ENCODE measurements at places on chromosomes 5 and 9. TPM values are rescaled to one million over a fixed set of nuclear protein-coding genes. Genes with fewer than 3 reads are reported as not detected.

DNA sequence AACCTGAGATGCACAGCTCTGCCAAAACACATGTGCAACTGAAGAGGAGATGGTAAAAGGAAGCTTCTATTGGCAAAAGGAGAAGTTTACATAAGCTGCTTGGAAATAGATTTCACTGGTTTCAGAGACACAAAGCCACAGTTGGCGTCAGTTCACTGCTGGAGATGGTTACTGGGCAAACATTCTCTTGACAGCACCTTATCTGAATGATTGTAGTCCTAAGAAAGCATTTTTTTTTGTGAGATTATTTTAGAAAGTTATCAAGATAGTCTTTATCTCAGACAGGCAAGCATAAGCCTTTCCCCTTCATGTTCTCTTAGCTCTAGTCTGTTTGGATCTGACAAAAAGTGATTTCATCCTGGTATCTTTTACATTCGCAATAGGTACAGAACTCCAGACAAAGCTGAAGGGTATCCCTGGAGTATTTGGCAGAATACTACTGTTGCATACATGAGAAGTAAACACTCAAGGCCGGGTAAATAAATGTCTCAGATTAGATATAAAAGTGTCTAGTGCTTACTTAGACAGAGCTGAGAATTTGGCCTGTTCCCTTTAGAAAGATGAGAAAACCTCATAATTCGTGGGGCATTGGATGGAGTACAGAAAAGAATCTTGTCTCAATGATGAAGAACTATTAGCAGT lies 1668.0 kb upstream of the NUDT12 start:
- H3K27ac ChIP-seq = no peak overlapping the region
- no peaks in the 10 kb centered on the region for H3K4me1 ChIP-seq
- H3K4me3 ChIP-seq = no peak overlapping the region
- H3K36me3 ChIP-seq = no peaks in the 10 kb centered on the region

DNA sequence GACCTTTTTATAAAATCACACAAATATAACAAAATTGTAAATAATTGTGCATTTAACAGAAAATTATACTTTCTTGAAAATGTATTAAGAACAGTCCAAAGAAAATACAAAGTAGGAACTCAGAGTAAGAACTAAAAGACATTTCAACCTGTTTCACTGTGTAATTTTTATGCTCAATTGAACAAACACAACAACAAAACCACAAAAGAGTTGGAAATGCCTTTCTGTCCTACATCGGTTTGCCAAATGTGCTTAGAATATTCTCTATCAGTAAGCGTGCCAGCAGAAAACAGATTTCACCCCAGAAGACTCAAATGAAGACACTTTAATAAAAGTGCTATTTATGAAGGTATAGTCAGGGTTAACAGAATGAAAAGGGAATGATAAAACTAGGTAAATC lies 592.1 kb downstream of the PRELID2 start:
- DNase-seq = no peak
- H3K36me3 ChIP-seq = no peaks in the 10 kb centered on the region
- H3K27ac ChIP-seq = no peak overlapping the region
- no peaks in the 10 kb centered on the region for H3K27me3 ChIP-seq
- H3K4me3 ChIP-seq = no peak overlapping the region

- H3K4me1 ChIP-seq = peaks cover 6% of the 10 kb centered on the region
- H3K36me3 ChIP-seq = no peaks in the 10 kb centered on the region
- H3K27me3 ChIP-seq = no peaks in the 10 kb centered on the region
Observed at GRCh38 chr9:99253772-99254431, 31.8 kb downstream of the SEC61B start.

DNA sequence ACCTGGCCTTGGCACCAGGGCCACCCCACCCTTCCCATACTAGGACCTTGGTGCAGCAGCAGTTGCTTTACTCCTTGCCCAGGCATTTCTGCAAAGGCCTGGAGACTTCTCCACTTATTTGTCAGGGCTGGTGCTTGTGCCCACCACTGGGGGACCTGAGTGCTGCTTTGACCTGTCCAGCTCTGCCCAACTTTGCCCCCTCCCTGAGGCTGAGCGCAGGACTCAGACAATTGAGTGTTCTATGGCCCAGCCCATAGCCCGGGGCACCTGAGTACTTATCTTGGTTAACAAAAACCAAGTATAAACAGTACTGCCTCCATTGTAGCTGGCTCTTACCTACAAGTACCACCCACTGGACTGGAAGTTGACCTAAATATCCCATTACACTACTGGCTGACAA lies 406.1 kb upstream of the CHD1 start:
- no peaks in the 10 kb centered on the region for H3K27me3 ChIP-seq
- no peak for DNase-seq
- H3K4me3 ChIP-seq = no peak overlapping the region
- H3K27ac ChIP-seq = no peak overlapping the region
- H3K4me1 ChIP-seq = no peaks in the 10 kb centered on the region
- H3K36me3 ChIP-seq = no peaks in the 10 kb centered on the region

The GARIN3 gene
- not detected for total RNA-seq

DNA sequence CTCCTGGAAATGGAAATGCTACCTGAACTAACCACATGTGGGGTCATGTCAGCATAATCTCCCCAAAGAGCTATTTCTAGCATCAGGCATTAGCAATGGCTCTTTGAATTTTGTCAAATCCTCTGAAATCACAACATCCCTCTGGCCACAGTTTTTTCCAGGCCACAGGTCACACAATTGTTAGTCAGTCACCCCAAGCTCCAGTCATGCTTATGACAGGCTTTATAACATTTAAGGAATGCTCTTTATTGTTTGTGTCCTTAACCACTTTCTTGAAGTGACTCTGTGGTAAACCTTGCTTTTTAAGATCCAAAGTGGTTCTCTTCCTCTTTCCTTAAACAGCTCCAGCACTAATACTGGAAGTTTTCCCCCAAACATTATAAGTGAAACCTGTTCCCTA lies 169.2 kb upstream of the HMHB1 start:
- H3K4me1 ChIP-seq = no peaks in the 10 kb centered on the region
- H3K4me3 ChIP-seq = no peak overlapping the region
- no peaks in the 10 kb centered on the region for H3K36me3 ChIP-seq
- H3K27ac ChIP-seq = no peak overlapping the region
- H3K27me3 ChIP-seq = no peaks in the 10 kb centered on the region

The GFI1B gene
- total RNA-seq = not detected

DNA sequence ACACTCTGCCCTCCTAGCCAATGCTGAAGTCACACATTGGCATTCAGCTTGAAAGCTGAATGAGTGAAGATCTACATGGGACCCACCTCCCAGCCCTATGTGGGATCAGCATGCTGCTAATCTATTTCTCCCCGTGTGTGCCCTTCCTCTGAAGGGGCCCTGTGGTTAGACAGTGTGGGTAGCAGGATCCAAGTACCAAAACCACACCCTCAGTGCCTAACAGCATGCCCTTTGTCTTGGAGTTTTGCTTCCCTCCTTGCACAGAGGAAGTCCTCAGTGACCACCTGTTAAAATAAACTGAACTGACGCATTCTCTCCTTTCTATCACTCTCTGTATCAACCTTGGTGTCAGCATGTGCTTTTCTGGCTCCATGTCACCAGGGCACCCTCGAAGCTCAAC lies 25.0 kb downstream of the SH3TC2 start:
- DNase-seq = no peak
- no peaks in the 10 kb centered on the region for H3K27me3 ChIP-seq
- no peak overlapping the region for H3K27ac ChIP-seq
- H3K4me1 ChIP-seq = no peaks in the 10 kb centered on the region
- H3K36me3 ChIP-seq = no peaks in the 10 kb centered on the region

DNA sequence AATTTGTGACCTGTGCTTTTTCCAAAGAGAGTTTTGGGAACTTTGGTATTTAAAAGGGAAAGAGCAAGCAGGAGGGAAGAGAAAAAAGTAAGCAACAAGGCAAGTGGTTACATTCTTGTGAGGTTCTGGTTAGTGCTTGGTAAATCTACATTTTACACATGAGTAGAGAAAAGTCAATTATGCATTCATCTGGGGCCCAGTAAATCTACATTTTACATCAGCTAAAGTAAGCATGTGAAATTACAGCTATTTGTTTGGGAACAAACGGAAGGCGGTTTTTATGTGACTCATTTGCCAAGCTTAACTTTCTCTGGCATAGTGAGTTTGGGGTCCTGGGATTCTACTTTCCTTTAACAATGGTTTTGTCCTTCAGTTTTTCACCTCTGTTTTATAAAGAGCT lies 102.2 kb downstream of the SNX18 start:
- H3K4me1 ChIP-seq = no peaks in the 10 kb centered on the region
- DNase-seq = no peak
- no peak overlapping the region for H3K4me3 ChIP-seq
- H3K36me3 ChIP-seq = no peaks in the 10 kb centered on the region
- no peak overlapping the region for H3K27ac ChIP-seq
- H3K27me3 ChIP-seq = no peaks in the 10 kb centered on the region

DNA sequence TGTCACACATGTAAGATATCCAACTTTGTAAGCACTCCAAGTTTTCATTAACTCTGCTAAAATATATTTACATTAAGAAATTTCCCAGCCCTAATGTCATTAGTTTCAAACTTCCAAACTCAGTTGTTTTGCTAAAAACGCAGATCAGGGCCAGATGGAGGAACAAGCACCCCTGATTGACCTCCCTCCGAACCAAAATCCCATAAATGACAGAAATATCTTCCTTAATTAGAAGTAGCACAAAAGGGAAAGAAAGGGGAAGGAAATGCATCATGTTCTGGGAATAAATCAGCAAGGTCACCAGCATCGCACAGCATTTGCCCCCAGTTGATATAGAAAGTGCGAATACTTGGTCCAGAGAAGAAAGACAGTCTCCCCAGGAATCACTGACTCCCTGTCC lies 61.4 kb upstream of the RUFY1 start:
- no peaks in the 10 kb centered on the region for H3K4me1 ChIP-seq
- no peak overlapping the region for H3K4me3 ChIP-seq
- H3K36me3 ChIP-seq = no peaks in the 10 kb centered on the region
- no peak for DNase-seq
- no peaks in the 10 kb centered on the region for H3K27me3 ChIP-seq

DNA sequence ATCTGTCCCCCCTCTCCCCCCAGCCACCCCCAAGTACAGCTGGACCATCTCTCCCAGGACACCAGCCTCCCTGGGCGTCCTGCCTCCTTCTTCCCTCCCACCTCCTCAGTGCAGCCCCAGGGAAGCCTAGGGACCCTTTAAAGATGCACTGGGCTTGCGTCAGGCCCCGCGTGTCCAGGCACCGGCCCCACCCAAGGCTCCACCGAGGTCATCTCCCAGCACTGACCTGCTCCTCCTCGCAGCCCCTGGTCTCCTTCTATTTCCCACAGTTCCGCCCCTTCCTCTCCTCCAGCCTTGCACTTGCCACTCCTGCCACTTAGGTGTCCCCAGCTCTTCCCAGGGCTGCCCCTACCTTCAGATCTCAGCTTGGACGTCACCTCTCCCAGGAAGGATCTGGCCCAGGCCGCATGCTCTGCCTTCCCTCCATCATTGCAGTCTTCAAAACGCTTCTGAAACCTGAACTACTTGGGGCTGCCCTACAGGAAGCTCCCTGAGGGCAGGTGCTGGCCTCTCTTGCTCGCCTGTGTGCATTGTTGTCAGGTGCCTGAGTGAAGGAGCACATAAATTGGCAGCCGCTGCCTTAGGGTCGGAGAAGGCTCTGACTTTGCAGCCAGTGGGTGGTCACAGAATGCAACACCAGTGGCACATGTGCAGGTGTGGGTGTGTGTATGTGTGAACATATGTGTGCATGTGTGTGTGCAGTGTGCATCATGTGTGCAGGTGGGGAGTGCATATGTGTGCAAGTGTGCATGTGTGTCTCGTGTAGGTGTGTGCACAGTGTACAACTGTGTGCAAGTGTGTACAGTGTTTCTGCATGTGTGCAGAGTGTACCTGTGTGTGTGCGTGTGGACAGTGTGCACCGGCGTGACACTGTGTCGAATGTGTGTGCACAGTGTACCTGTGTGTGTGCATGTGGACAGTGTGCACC lies 152.9 kb downstream of the C9orf50 start:
- DNase-seq = no peak
- peaks cover 27% of the 10 kb centered on the region for H3K4me1 ChIP-seq
- H3K36me3 ChIP-seq = no peaks in the 10 kb centered on the region
- H3K27me3 ChIP-seq = no peaks in the 10 kb centered on the region
- H3K27ac ChIP-seq = no peak overlapping the region
- no peak overlapping the region for H3K4me3 ChIP-seq

- DNase-seq = no peak
- no peak overlapping the region for H3K4me3 ChIP-seq
- H3K36me3 ChIP-seq = peaks cover 19% of the 10 kb centered on the region
- no peaks in the 10 kb centered on the region for H3K27me3 ChIP-seq
- no peak overlapping the region for H3K27ac ChIP-seq
- H3K4me1 ChIP-seq = no peaks in the 10 kb centered on the region
Observed at GRCh38 chr9:92853716-92854115, 24.1 kb downstream of the ZNF484 start.
